Breast epithelium (tissue), 4 donors: ENCODE measurements at places on chromosomes 2 and 18. TPM values are rescaled to one million over a fixed set of nuclear protein-coding genes. Genes with fewer than 3 reads are reported as not detected.

GRCh38 chr2:138531913-138532312, 30.3 kb downstream of the SPOPL start:
- H3K36me3 ChIP-seq: no peaks in the 10 kb centered on the region
- no peaks in the 10 kb centered on the region for H3K4me1 ChIP-seq
- H3K4me3 ChIP-seq: no peak overlapping the region
- H3K27ac ChIP-seq: no peak overlapping the region
- no peak for DNase-seq

DNA sequence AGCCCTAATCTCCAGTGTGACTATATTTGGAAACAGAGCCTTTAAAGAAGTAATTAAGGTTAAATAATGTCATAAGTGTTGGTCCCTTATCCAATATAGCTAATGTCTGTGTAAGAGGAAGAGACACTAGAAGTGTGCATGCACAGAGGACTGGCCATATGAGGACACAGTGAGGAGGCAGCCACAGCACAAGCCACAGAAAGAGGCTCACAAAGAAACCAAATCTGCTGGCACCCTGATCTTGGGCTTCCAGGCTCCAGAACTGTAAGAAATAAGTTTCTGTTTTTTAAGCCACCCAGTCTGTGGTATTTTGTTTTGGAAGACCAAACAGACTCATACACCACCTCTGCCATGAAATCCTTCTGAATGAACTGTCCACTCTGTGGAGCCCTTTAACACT, 186.4 kb upstream of the SLC39A10 start:
- no peak for DNase-seq
- no peak overlapping the region for H3K4me3 ChIP-seq
- no peaks in the 10 kb centered on the region for H3K36me3 ChIP-seq
- no peak overlapping the region for H3K27ac ChIP-seq
- no peaks in the 10 kb centered on the region for H3K27me3 ChIP-seq

DNA sequence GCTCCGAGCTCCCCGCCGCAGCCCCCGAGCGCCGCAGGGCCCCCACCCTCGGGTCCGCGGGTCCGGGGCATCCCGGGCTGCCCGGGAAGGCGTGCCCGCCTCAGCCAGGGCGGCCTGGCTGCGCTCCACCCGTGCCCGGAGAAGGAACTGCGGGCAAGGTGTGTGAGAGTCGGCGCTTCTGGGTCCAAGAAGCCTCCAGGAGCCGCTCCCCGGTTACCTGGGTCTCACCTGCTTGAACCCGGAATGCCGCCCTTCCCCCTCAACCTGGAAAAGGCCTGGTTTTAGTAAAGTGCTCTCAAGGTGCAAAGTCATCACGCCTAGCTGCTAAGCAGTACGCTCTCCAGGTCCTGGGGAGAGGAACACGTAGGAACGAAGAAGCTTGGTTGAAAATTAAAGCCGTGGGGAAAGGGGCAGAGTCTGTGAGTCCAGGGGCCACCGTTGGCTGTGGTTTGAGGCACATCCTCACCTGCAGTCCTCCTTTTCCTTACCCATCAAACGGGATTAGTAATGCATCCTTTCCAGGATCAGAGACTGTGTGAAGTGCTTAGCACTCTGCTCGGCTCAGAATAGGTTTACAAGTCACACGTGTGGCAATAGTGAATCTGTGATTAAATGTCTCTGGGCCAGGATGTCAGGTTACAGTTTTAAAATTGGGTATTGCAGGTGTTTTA, 1.2 kb downstream of the ASAP2 start:
- no peaks in the 10 kb centered on the region for H3K4me1 ChIP-seq
- no peak for DNase-seq
- H3K4me3 ChIP-seq: peak overlapping the region; percentile 78
- H3K27ac ChIP-seq: peak overlapping the region; percentile 90

- no peaks in the 10 kb centered on the region for H3K36me3 ChIP-seq
- no peaks in the 10 kb centered on the region for H3K27me3 ChIP-seq
- H3K4me3 ChIP-seq: no peak within 1 kb of the TSS
- H3K4me1 ChIP-seq: no peaks in the 10 kb centered on the region
- DNase-seq: no peak
- no peak within 1 kb of the TSS for H3K27ac ChIP-seq
These were observed at the start of gene SERPINB13 for GRCh38 chr18:63586966-63587365. Gene SERPINB13 (plus strand): TSS chr18:63587343. CDS start chr18:63588668, 1,325 bp downstream.

DNA sequence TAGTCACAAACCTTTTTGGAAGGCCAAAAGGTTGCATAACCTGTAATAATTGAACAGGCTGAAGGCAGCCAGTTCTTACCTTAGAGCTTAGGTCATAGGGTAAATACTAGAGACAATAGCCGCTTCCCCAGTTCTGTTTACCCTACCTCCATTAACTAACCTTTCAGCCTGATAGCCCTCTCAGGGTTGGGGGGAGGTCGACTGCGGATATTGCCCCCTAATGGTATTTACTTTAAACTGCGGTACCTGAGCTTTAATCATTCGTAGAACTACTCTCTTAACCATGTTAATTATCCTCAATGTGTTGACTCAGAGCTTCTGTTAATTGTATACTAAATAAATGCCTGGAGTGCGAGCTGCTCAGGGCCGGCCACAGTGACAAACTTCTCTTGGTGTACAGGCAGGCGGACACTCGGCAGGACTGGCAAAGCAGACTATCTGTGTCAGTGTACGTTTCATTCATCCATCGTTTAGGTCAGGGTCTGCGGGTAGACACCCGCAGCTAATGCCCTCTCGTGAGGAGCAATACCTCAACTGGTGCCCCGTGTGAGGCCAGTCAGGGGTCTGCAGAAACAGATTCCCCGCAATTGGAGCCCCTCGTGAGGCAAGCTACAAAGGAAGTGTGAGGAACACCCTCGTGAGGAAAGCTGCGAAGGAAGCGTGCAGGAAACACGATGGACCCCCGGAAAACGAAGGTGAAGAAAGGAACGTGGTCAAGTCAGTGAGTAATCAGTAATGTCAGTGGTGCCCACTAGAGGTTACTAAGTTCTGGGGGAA, 115.3 kb upstream of the SCN7A start:
- no peak for DNase-seq
- no peak overlapping the region for H3K27ac ChIP-seq
- H3K27me3 ChIP-seq: no peaks in the 10 kb centered on the region
- no peak overlapping the region for H3K4me3 ChIP-seq
- H3K4me1 ChIP-seq: no peaks in the 10 kb centered on the region
- no peaks in the 10 kb centered on the region for H3K36me3 ChIP-seq

- peak; percentile 77 for DNase-seq
- H3K27ac ChIP-seq: no peak overlapping the region
- H3K27me3 ChIP-seq: no peaks in the 10 kb centered on the region
These were observed 17.3 kb upstream of the ANXA4 start for GRCh38 chr2:69724540-69725159.

GRCh38 chr2:195758846-195759245, 101.8 kb downstream of the SLC39A10 start:
- H3K4me3 ChIP-seq: no peak overlapping the region
- H3K4me1 ChIP-seq: no peaks in the 10 kb centered on the region
- H3K36me3 ChIP-seq: no peaks in the 10 kb centered on the region
- DNase-seq: no peak

GRCh38 chr18:10265560-10266333, 188.7 kb upstream of the APCDD1 start:
- H3K4me1 ChIP-seq: no peaks in the 10 kb centered on the region
- no peak overlapping the region for H3K27ac ChIP-seq
- H3K27me3 ChIP-seq: no peaks in the 10 kb centered on the region
- DNase-seq: no peak
- H3K36me3 ChIP-seq: no peaks in the 10 kb centered on the region

DNA sequence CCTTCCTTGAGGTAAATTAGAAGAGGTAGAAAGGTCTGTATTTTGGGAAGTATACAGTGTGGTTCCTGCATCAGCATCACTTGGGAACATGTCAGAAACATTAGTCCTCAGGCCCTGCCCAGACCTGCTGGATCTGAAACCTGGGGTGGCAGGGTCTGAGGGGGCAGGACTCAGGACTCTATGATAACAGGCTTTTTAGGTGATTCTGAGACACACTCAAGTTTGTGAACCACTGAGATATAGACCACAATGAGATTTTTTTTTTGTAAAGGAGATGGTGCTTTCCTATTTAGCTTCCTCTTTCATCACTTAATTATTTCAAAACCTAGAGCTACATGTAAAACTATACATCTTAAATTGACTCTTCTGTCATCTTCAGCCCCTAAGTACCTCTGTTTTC, 262.7 kb upstream of the SPOPL start:
- H3K36me3 ChIP-seq: no peaks in the 10 kb centered on the region
- H3K4me1 ChIP-seq: no peaks in the 10 kb centered on the region
- no peaks in the 10 kb centered on the region for H3K27me3 ChIP-seq
- no peak overlapping the region for H3K27ac ChIP-seq

DNA sequence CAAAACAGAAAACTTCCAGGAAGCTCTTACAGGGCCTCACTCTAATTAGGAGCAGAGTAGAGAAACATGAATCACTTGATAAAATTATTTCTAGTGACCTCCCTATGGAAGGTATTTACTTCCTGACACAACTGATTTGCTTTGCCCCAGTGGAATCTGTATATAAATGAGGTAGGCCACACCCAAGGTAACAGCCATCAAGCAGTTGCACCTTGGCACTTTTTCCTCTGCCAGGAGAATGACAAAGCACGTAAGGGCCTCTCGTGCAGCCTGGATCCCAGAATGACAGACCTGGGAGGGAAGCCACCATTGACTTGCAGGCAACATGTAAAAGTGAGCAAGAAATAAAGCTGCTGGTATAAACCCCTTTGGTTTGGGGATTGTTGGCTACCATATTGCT, 620.0 kb upstream of the SLC39A10 start:
- H3K27ac ChIP-seq: no peak overlapping the region
- no peaks in the 10 kb centered on the region for H3K27me3 ChIP-seq
- H3K4me3 ChIP-seq: no peak overlapping the region
- no peak for DNase-seq

DNA sequence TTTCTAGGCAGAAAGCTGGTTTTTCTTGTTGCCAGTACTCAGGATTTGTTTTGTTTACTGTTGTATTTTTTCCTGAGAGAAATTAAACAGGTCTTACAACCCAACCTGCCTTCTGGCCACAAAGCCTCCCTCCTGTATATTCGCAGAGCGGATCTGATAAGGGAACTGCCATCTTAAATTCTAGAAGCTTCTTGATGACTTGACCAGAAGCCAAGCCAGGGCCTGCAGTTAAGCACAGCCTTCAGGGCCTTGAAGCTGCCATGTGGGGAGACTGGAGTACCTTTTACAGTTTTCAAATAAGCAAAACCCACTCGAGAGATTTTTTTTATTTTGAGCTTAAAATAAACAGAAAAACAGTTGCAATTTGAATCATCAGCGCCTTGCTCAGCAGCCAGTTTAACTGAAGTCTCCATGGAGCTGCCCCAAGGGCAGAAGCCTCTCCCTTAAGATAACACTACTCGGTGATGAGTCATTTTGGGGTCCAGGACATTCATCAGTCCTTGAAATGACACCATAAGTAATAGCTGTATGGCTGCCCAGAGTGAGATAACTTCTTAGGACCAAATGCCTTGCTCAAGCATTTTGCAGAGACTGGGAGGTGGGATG, 51.5 kb upstream of the PHLPP1 start:
- no peak overlapping the region for H3K27ac ChIP-seq
- DNase-seq: no peak
- H3K4me3 ChIP-seq: no peak overlapping the region
- no peaks in the 10 kb centered on the region for H3K36me3 ChIP-seq

- no peak for DNase-seq
- H3K27me3 ChIP-seq: no peaks in the 10 kb centered on the region
- H3K4me3 ChIP-seq: no peak overlapping the region
- H3K36me3 ChIP-seq: no peaks in the 10 kb centered on the region
- H3K27ac ChIP-seq: no peak overlapping the region
- no peaks in the 10 kb centered on the region for H3K4me1 ChIP-seq
These were observed 188.0 kb upstream of the PARD3B start for GRCh38 chr2:204357286-204357685.

DNA sequence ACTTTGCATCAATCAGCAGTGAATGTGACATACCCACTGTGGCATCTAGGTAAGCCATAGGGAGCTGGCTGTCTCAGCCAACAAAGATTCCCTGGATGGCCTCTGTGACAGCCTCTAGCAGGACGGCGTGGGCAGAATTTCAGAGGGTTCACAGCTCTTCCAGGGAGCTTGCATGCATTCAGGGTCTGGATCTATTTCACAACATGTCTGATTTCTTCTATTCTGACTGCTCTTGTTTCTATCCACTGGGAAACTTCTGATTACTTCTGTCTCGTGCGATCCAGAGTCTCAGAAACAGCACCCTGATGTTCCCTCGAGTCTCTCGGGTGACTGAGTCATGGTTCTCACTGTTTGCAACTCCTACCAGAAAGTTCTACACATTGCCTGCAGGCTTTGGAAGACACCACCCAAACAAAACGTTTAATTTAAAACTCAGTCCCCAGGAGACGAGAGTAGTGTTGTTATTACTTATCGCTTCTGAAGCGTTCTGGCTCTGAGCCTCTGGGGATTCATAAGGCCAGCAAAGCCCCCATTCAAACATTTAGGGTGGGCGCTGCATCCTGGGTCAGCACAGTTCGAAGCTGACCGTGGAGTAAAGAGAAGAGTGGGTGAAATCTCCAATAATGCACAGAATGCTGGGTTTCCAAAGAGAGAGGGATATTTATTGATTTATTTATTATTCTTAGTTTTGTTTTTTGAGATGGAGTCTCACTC, 41.9 kb upstream of the ODC1 start:
- H3K27me3 ChIP-seq: peaks cover under 1% of the 10 kb centered on the region
- H3K27ac ChIP-seq: no peak overlapping the region
- no peak overlapping the region for H3K4me3 ChIP-seq
- DNase-seq: no peak
- no peaks in the 10 kb centered on the region for H3K4me1 ChIP-seq
- no peaks in the 10 kb centered on the region for H3K36me3 ChIP-seq

DNA sequence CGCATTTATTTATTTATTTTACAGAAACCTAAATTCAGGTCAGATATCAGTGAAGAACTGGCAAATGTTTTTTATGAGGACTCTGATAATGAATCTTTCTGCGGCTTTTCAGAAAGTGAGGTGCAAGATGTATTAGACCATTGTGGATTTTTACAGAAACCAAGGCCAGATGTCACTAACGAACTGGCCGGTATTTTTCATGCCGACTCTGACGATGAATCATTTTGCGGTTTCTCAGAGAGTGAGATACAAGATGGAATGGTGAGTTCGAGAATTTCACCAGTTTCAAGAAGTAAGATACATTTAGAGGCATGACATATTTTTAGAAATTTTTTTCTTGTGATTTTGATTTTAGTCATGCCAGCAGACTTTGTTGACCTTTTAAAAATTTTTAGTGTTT, 4.6 kb downstream of the CDCA7 start:
- H3K4me1 ChIP-seq: no peaks in the 10 kb centered on the region
- H3K36me3 ChIP-seq: no peaks in the 10 kb centered on the region
- H3K27ac ChIP-seq: no peak overlapping the region
- no peak overlapping the region for H3K4me3 ChIP-seq
- no peak for DNase-seq

DNA sequence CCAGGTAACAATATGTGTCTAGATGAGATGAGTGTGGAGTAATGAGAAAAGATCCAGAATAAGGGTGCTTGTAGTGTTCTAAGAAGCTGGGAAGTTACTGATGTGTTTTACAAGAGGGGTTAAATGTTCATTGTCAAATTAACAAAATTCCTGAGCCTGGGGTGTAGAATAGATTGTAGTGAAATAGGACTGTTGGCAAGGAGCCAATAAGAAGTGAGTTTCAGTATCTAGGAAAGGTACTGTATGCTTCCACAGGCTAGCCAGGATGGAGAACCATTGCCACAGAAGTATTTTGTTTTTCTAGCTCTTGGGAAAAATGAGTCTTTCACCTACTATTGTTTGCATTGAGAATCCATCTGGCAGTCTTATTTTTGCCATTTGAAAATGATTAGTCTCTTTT, 10.5 kb downstream of the DOK6 start:
- no peaks in the 10 kb centered on the region for H3K27me3 ChIP-seq
- no peak overlapping the region for H3K4me3 ChIP-seq
- no peaks in the 10 kb centered on the region for H3K4me1 ChIP-seq
- no peak overlapping the region for H3K27ac ChIP-seq
- DNase-seq: no peak
- H3K36me3 ChIP-seq: no peaks in the 10 kb centered on the region

The TMEM18 gene
- 17.7 TPM for total RNA-seq

The ABCG5 gene
- not detected for total RNA-seq

The COPS8 gene
- total RNA-seq: 103 TPM
